Left forelimb (tissue), 1 donor: ENCODE measurements at places on chromosomes 7 and 10.
A peak's percentile ranks its signal among the peaks of the same experiment; 100 is the strongest.

DNA sequence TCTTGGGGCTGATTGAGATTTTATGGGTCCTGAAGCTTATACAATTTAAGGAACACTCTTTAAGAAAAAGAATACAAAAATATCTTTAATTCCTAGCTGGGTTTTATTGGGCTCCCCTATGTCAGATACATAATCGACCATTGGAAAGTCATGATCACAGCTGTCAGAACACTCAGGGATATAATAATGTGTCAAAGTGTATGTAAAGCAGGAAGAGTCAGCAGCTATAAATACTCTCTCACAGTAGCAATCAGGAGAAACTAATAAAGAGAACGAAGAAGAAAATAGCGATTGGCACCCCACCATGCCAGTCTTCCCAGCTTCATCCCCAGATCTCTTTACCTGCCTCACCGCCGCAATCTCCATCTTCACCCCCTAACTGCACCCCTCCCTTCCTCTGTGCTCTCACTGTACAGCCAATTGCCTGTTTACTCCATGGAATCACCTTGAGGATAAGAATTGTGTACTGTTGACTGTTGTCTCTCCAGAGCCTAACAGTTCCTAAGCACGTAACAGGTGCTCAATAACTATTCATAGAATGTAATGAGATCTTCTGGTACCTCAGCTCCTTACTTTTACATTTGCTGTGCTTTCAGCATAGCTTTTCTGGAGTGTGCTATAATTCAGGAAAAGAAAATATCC is 24.0 kb upstream of the WNT8B start:
- DNase-seq, result no peak

DNA sequence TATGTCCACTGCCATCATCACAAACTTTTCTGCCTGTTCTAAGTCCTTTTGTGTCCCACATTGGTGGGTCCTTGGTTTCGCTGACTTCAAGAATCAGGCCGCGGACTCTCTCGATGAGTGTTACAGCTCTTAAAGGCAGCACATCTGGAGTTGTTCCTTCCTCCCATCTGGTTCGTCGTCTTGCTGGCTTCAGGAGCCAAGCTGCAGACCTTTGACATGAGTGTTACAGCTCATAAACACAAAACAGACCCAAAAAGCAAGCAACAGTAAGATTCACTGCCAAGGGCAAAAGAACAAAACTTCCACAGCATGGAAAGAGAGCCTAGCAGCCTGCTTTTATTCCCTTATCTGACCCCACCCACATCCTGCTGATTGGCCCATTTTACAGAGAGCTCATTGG is 30.2 kb downstream of the ASNS start:
- no peak for DNase-seq

DNA sequence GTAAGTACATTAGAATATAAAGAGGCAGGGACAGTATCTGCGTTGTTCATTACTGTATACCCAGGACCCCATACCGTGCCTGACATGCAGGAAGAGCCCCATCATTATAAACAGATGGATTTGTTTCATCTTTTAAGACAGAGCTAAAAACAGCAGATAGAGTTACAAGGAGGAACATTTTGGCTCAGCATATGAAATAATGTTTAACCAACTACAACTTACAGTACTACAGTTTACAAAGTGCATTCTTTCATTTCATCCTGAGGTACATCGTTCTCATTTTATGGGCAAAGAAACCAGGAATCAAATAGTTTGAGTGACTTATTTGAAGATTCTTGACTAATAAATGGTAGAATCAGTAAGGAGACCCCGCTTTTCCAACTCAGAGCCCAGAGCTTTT is 38.1 kb upstream of the AGBL3 start:
- no peak for DNase-seq

DNA sequence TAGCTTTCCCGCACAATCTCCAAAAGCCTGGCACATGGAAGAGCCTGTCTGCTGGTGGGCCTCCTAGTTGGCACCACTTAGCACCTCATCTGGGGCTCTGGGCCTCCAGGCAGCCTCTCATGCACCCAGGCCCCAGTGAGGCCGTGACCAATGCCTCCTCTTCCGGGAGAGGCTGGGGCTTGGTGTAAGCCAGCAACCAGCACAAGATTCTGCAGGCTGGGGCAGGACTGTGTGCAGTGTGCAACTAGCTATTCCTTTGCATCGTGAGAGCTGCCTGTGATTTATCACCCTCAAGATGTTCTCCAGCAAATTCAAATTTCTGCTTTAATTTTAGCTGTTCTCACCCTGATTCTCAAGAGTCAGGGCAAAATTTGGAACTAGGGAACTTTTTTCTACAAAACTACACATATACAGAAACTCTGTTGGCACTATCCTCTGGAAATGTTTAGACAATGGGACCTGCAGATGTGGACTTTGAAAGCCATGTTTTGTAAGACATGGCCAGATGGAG is 603.7 kb upstream of the MKI67 start:
- DNase-seq, result no peak

DNA sequence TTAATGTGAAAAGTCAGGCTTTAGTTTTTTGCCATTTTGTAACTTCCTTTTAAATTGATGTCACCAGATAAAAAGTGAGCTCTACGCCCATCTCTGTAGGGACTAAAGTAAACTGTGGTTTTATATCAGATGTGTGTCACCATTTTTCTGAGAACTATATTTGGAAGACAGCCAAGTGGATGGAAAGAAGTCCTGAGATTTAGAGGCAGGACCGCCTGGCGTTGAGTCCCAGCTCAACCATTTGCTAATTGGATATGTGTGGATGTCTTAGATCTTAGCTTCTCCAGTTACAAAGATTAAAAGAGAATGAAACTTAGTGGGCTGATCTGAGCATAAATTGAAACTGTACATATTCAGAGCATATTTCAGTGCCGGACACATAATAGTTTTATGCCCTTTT is 691.6 kb upstream of the CELF2 start:
- no peak for DNase-seq

GRCh38 chr10:5643346-5644067 is 22.9 kb downstream of the ASB13 start:
- no peak for DNase-seq

DNA sequence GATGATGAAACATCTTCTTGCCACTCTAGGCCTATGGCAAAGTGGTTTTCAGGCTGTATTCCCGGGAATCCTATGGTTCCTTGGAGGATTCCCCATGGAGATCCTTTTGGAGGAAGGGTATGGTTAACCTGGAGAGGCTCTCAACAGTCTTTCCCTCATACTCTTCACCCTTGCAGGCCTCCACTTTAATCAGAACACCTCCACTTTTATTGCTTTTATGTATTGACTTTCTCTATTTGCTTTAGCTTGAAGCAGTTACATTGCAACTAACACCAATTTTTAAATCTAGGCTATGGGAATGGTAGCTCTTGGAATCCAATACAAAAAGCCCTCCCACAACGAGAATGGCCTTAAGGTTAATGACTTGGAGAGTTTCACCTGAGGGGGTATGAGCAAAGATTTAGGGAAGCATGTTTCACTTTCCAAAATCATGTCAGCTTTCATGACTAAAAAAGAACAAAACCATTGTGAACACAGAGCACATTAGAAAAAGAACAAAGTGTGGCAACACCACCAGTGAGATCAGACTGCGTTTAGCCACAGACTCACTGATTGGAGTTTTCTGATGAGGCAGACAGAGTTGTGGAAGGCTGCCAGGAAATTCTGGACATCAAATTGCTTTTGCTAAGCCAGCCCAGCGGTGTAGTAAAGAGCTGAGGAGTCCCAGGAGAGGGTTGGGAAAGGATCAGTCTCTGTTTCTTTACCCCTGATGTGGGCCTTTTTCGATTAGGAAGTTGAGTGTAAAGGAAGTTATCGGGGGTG is 130.4 kb upstream of the BMPER start:
- no peak for DNase-seq

DNA sequence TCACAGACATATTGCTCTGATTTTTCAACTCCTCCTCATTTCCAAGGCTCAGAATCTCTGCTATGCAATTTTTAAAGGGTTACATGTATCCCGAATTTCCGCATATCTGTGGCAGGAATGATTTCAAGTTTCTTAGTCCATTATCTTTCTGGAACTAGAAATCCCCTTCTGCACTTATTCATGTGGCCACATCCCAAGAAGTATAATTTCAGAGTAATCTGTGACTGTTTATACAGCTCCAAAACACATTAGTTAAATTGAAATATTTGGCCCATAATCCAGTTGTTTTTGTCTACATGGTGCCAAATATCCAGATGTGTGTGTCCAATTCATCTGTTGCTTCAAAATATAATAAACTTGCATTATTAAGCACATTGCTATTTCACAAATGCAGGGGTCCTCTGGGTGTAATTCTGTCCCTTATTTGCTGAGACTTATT is 271.2 kb downstream of the ARHGAP12 start:
- DNase-seq, result no peak

DNA sequence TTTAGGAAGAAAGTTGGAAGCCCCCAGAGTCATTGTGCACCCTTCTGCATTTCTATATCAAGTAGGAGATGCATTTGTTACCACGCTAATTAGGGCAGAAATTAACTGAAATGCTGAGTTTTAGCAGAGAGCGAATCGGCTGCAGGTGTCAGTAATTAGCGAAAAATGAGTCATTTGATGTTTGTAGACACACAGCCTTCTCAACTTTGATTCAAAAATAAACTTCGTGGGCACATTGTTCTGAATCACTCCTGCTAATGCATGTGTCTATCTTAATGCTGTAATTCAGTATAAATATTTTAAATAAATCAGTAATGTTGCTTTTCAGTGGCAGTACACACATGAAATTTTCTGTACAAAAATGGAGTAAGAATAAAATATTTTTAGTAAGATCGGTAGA is 109.5 kb upstream of the CARD11 start:
- no peak for DNase-seq

- DNase-seq, result no peak
Measured at GRCh38 chr10:24444337-24444736, 235.4 kb downstream of the KIAA1217 start.

DNA sequence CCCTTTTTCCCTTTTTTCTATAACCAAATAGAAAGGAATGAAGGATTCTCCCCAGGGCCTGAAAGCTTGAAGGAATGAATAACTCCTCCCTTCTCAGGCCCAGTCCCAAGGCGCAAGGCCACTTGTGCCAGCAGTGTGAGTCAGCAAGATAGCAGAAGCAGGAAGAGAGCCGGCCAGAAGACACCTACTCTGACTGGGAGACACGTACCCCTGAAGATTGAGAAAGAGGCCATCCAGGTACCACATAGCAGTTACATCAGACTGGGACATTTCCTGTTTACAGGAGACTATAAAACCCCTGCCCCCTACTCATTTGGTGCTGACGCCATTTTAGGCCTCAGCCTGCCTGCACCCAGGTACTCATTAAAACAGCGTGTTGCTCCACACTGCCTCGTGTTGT is 65.5 kb downstream of the LRRC17 start:
- DNase-seq, result no peak

- DNase-seq, result no peak
Measured at GRCh38 chr10:100382553-100382952, 35.5 kb downstream of the SCD start.

DNA sequence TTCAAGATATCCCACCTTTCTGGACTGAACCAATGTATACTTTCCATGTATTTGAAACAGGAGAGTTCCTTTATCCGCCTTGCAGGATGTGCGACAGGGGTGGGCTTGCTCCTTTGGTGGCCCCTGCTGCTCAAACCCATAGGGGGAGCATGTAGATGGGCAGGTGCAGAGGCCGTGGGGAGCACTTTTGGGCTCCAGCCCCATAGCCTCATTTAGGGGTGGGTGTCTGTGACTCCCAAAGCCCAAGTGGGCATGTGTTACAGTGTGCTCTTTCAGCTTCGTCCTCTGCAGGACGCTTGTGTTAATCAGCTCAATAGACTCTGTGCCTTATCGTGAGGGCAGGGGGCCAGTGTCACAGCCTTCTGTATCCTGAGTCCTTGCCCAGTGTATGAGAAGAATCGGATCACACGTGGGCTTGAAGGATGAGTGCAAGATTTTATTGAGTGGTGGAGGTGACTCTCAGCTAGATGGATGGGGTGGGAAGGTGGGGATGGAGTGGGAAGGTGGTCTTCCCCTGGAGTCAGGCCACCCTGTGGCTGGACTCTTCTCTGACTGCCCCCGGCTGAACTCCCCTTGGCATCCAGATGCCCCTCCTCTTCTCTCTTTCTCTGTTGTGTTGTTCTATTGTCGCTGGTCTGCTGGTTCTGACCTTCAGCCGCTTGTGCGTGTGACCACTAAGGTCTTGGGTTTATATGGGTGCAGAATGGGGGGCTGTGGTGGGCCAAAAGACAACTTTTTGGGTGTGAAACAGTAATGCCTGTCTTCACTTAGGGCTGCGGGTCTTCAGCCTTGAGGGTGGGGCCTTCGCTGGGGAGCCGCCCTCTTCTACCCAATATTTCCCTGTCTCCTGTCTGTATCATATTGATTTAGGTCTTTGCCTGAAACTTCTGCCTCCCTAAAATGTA is 262.2 kb downstream of the GLRX3 start:
- DNase-seq, result peak; percentile 33

DNA sequence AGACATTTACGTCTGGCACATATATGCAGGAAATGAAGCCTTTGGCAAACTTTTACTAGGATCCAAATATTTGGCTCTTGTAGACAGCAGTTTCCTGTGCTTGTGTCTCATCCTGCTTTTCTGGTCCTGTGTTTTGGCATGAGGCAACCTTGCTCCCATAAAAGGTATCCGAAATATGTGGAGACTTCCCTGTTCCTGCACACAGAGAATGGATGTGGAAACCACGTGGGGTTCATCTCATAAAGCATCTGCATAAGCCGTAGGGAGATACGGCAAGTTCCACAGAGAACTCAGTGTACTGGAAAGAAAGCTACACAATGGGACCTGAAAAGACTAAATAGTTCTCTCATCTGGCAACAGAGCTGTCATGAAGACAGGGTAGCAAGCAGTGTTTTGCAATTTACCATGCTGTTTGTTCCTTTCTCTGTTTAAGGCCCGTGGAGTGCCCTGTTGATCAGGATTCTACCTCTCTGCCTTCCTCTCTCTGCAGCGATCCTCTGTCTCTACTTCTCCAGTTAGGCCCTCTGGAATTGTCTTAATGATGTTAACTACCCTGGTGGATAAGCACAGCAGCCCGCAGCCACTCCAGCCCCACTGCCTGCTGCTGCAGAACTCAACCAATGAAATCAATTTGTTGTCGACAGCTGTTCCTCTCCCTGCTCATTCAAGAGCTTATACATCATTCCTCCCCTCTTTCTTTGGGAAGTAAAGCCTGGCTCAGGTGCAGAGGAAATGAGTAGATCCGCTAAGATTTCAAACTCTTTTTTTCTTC is 293.6 kb downstream of the CSTF2T start:
- no peak for DNase-seq

GRCh38 chr10:130300608-130301020 is 164.4 kb downstream of the GLRX3 start:
- no peak for DNase-seq

DNA sequence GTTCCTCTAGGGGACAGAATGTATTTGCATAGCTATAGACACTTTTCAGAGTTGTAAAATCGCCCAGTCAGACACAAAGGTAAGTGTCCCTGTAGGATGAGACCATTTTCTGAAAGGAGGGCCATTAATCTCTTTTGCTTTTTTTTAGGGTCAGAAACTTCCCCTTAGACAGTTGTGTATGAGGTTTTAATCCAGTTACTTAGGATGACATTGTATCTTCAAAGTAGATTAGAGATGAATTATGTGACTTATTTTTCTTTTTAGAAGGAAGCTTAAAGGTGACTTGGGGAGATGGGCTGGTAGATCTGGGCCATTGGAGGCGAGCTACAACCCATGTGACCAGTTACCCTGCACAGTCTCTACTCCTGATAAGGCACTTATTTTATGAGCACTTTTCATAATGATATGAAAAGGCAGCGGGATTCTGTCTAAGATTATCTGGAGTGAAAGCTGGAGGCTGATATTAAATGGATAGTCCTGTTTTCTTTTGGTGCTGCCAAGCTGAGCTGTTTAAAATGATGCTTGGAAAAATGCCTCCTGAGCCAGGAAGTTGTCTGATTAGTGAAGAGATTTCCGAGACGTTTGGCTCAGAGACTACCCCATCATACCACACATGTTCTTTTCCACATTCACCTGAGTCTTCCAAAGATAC is 264.3 kb downstream of the AUTS2 start:
- DNase-seq, result no peak
